ENCODE measurements at places on chromosomes 13 and 19. TPM values are rescaled to one million over a fixed set of nuclear protein-coding genes. Genes with fewer than 3 reads are reported as not detected.

DNA sequence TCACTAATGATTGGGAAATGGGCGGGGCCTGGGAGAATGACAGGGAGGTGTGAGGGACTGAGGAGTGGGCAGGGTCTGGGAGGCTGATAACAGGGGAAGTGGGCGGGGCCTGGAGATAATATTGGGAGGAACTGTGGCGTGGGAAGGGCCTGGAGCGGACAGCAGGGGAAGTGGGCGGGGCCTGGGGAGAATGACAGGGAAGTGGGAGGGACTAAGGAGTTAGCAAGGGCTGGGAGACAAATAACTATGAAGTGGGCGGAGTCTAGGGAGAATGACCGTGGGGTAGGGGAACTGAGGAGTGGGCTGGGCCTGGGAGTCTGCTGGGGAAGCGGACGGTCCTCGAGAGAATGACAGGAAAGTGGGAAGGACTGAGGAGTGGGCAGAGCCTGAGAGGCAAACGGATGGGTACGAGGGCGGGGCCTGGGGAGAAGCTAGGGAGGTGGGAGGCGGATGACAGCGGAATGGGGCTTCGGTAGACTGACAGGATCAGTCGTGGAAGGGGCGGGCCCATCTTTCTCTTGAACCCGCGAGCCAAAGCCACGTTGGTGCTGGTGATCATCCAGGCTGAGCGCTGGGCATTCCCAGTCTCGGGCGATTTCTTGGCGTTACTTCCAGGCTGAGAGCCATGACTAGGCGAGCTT is 14.0 kb upstream of the TUBB4A start:
- H3K4me1 ChIP-seq: peaks cover 11% of the 10 kb centered on the region
- no peaks in the 10 kb centered on the region for H3K27me3 ChIP-seq
- peak; percentile 92 for DNase-seq

- H3K27me3 ChIP-seq: no peaks in the 10 kb centered on the region
- no peaks in the 10 kb centered on the region for H3K4me1 ChIP-seq
- no peak for DNase-seq
- peak overlapping the region; percentile 58 for H3K4me3 ChIP-seq
- H3K27ac ChIP-seq: peak overlapping the region; percentile 86
Measured at GRCh38 chr19:43574424-43575155, 737 bp downstream of the XRCC1 start.

RSPH6A gene
- total RNA-seq: not detected

ZNF560 gene
- not detected for total RNA-seq

RNF17 gene
- not detected for total RNA-seq

- peaks cover 15% of the 10 kb centered on the region for H3K4me1 ChIP-seq
- no peaks in the 10 kb centered on the region for H3K36me3 ChIP-seq
- H3K4me3 ChIP-seq: no peak overlapping the region
- DNase-seq: no peak
- H3K27ac ChIP-seq: no peak overlapping the region
Measured at GRCh38 chr13:30255696-30256095, 51.7 kb downstream of the KATNAL1 start.

GRCh38 chr13:29315847-29316246 is 279.6 kb downstream of the SLC7A1 start:
- H3K27me3 ChIP-seq: no peaks in the 10 kb centered on the region
- H3K36me3 ChIP-seq: no peaks in the 10 kb centered on the region
- H3K4me1 ChIP-seq: no peaks in the 10 kb centered on the region
- DNase-seq: no peak
- H3K4me3 ChIP-seq: no peak overlapping the region
- no peak overlapping the region for H3K27ac ChIP-seq

DNA sequence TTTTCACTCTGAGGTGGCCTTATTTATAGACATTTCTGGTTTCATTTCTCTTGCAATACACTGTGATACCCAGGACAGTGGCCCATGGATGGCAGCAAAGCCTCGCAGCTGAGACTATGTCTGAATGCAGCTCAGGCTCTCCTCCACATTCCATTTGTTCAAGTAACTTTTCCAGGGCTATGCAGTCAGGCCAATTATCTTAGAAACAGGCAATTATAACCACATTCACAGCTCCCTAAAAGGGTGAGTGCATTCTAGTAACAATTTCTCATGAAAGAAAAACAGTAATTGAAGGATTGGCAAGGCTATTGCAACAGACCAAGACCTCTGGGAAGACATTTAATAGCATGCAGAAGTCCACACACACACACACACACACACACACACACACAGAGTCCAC is 264.0 kb downstream of the TBC1D4 start:
- no peak overlapping the region for H3K27ac ChIP-seq
- no peak for DNase-seq
- H3K4me1 ChIP-seq: no peaks in the 10 kb centered on the region
- H3K36me3 ChIP-seq: no peaks in the 10 kb centered on the region
- H3K27me3 ChIP-seq: peaks cover 4% of the 10 kb centered on the region
- no peak overlapping the region for H3K4me3 ChIP-seq

DNA sequence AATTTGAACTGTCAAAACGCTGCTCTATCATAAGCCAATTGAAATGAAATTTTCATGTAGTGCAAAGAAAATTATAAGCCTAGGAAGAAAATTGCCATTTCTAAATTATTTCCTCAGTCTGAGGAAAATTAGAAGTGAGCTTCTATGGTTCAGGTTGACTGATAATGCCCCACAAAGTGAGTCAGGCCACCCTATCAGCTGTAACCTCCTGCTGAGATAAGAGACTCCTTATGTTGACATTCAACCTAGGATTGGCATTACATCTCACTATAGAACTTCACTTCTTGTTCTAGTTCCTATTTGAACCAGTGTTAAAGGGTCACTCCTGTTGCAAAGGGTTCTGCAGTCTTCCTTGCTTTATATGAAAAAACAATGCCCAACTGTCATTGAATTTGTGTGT is 32.6 kb upstream of the RFC3 start:
- no peak for DNase-seq
- H3K27me3 ChIP-seq: no peaks in the 10 kb centered on the region
- H3K27ac ChIP-seq: no peak overlapping the region
- no peaks in the 10 kb centered on the region for H3K36me3 ChIP-seq
- no peak overlapping the region for H3K4me3 ChIP-seq
- H3K4me1 ChIP-seq: no peaks in the 10 kb centered on the region

PRTN3 gene
- total RNA-seq: not detected

DNA sequence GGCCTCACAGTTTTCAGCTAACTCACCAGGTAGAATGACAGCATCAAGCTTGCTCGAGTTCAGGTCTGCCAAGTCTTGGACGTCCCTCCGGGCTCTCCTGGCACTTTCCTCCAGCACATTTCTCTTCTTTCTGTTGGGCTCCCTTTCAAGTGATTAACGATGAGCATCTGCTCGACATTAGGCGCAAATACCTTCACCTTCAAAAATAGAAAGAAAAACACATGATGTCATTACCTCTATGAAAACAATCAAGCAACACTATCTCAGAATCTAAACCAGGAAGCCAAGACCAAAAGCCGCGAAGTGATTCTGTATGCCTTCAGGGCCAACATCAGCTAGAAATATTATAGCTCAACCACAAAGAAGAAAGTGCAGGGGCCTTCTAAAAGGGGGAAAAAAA is 15.4 kb upstream of the CLN5 start:
- peaks cover 8% of the 10 kb centered on the region for H3K4me1 ChIP-seq
- H3K36me3 ChIP-seq: no peaks in the 10 kb centered on the region
- H3K27ac ChIP-seq: no peak overlapping the region
- H3K27me3 ChIP-seq: no peaks in the 10 kb centered on the region
- no peak overlapping the region for H3K4me3 ChIP-seq
- no peak for DNase-seq

GRCh38 chr13:75255653-75256052 is 226.3 kb downstream of the TBC1D4 start:
- no peaks in the 10 kb centered on the region for H3K27me3 ChIP-seq
- H3K4me3 ChIP-seq: no peak overlapping the region
- H3K36me3 ChIP-seq: no peaks in the 10 kb centered on the region
- no peak overlapping the region for H3K27ac ChIP-seq

OLFM2 gene
- 12.2 TPM for total RNA-seq

DNA sequence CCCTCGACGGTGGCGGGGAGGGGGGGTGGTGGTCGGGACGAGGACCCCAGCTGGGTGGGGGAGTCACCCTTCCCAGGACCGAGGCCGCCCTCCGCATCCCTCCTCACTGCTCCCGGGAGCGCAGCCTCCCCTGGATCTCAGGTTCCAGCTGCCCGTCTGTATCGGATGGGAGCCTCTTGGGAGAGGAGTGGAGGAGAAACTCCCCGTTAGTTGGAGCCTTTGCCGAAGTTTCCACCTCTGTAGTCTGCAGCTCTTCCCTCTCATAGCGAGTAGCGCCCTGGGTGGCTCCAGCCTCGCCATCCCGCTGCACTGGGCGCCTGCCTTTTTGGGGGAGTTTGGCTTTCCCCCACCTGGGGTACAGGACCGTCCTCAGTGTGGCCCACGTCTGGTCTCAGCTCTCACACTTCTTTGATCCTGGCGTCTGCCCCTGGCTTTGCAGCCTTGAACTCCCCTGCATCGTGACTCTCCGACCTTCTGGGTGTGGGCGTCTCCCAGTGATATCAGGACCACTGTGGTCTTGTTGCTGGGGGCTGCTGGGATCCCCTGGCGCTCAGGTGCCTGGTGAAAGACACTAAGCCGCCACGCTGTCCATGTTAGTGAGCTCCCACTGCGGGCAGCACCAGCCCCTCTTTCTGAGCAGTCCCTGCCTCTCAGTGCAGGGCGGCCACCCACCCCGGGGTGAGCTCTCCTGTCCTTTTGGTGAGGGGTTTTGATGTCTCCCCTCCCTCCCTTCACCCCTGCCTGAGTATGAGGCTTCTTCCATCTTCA is 1.1 kb downstream of the CNOT3 start:
- H3K27ac ChIP-seq: peak overlapping the region; percentile 97
- DNase-seq: no peak
- peaks cover 12% of the 10 kb centered on the region for H3K36me3 ChIP-seq
- peak overlapping the region; percentile 100 for H3K4me3 ChIP-seq

LACC1 gene
- 10.0 TPM for total RNA-seq

Measured in sigmoid colon (tissue), 7 donors.